ENCODE measurements at places on chromosomes 3 and 15.
A peak's percentile ranks its signal among the peaks of the same experiment; 100 is the strongest.

- no peak for DNase-seq
These were observed 31.6 kb upstream of the SEMA3F start for GRCh38 chr3:50123394-50124051.

DNA sequence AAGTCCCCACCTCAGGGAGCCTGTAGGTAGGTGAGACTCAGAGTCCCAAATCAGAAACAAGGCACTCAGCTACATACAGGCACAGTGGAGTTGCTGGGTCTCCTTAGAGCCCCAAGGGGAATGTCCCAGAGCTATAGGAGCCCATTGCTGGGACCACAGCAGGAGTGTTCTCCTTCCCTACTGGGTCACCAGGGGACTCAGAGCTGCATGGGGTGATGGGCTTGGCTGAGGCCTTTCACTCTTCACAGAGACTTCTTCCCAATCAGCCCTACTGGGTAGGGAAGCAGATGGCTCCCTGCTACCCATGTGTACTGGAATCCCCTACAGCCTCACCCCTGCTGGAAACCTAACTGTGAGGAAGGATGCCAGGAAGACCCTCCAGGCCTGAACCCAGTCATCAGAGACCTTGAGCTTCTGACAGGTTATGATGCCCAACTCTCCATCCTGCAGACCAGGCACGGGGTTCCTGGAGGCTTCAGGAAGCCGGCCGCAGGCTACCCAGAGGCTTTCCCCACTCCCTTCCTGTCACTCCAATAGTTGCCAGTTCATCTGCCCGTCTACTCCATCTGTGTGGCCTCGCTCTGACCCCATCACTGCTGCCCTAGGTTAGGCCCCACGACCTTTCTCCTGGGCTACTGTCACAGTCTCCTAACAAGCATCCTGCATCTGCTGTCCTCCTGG is 24.0 kb downstream of the RASGRF1 start:
- no peak for DNase-seq

- no peak for DNase-seq
These were observed 265.9 kb upstream of the TGFBR2 start for GRCh38 chr3:30340500-30340899.

DNA sequence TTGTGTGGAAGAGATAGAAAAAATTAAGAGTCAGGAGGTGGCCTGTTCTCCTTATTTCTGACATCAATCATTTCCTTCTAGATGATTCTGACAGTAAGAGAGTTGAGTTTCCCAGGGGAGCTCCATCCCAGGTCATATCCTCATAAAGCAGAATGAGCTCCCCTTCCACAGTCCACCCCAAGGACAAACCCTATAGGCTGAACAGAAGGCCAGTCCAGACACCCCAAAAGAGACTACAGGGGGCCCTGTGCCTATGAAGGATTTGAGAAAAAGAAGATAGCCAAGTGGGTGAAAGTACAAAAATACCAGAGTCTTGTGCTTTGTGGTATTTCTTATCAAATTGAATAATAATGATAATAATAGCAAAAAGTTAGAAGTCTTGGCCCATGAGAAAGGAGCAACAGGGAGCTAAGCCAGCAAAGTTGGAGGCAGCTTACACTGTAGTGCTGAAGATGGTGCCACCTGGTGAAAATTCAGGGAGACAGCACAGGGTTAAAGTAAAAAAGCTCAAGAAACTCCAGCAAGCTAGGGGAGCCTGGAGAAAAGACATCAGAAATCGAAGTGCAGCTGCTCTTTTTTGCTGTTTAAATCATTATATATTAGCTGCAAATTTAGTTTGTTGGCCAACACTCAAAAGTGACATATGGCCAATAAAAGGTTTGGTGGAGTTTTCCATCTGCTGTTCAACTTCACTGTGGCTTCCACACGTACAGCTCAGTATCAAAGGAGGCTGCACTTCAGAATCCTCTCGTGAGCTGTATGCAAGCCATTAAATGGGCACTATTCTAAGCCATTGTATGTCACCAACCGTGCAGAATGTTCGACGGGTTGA is 35.8 kb upstream of the SLC24A5 start:
- no peak for DNase-seq

DNA sequence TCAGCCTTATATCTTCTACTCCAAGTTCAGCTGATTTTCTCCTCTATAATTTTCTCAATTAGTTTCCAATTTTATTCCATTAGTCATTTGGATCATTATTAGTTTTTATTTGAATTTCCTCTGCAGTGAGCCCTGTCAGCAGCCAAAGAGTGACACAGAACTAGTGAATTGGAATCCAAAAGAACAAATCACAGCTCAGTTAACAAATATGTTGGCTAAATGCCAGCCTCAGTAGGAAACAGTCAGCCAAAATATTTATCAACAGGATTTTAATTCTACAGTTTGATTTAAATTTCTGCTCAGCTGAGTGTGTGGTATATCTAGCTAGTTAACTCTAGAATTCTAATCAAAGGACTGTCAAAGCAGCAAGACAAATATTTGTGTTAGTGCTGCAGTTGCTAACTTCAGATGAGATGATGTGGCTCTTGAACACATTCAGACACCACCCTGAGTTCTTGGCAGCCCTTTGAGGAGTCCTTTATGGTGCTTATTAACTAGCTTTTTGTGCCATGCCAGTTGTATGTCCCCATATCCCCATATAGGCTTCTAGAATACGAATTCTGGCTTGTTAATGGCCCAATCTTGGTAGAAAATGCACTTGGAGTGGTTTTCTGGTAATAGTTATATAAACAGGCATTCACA is 194.5 kb downstream of the CPNE4 start:
- no peak for DNase-seq

- DNase-seq, result no peak
These were observed 93.0 kb downstream of the AAGAB start for GRCh38 chr15:67161412-67161811.

GRCh38 chr3:169496402-169496801 is 167.1 kb downstream of the MECOM start:
- DNase-seq, result no peak

DNA sequence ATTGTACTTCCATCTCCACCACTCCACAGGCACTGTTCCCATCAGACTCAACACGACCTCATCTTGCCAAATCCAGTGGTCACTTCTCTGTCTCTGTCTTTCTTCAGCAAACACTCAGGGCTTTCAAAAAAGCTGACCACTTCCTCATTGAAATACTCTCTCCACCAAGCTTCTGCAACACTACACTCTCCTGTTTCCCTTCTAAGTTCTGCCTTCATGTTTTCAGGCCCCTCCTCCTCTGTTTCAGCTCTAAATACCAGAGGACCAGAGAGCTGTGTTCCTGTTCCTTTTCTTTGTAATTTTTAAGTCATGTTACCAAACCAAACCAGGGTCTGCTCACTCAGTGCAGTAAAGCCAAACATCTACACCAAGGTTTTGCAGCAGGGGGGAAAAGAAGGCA is 33.8 kb upstream of the ACP3 start:
- DNase-seq, result no peak

DNA sequence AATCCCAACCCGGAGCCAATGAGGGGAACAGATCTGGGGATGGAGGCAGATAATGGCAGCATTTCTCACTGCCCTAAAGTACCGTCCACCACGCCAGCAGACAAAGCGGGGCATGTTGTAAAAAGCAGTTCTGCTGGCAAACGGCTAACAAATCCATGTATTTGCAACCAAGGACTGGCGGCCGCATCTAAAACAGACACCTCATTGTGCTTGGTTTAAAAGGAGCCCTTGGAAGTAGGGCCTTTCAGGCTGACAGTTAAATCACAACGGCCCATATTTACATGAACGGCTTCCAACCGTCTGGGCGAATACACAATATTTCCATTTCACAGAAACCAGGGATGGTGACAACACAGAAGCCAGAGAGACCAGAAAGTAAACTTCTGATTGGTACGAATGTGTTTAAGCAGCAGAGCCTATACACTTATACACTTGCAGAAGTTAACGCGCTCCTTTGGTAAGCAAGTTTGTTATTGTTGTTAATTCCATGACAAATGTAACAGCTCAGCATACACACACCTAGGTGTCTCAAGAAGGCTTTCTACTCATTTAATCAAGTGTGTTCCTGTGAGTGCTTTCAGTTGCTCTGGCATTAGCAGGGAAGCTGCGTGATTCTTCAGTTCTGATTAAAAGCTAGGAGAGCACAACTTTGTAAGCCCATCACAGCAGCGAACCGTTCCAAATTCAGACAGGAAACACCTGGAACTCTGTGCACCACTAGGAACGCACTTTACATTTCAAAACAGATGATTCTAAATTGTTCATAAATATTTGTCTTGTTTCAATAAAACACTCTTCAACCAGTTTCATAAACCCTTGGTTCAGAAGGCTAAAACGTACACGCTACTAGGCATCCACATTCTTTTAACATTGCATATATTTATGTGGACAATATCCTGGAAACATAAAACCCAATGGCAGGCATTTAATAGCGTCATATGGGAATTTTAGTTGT is 112.9 kb downstream of the PDZRN3 start:
- DNase-seq, result no peak

DNA sequence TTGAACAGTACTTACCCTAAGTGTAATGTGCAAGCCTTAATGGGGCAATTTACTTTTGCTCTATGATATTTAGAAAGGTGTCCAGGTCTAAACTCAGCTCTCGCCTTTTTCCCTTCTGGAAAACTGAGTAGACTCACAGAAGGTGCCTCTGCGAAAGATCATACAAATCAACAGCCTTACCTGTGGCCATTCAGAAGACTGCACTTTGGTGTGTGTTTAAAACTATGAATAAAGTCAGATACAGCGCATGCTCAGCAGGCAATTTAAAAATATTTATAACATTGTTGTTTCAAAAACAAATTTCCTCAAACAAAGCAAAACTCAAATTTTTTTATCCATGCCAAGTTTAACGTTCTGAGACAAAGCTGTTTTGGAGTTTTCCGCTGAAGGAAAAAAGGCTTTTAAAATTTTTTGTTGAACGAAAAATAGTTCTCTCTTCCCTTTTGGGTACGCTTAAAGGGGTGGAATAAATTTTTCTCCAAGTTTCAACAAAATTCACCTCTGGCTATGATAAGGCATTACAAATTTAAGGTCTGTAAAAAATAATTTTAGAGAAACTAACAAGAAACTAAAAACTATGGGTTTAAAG is 156.3 kb downstream of the TIGIT start:
- DNase-seq, result no peak

GRCh38 chr3:42036483-42036823 is 54.7 kb upstream of the TRAK1 start:
- DNase-seq, result no peak

- DNase-seq, result no peak
These were observed 1.5 kb downstream of the PTPN9 start for GRCh38 chr15:75577401-75578172.

GRCh38 chr3:189157232-189158007 is 14.4 kb upstream of the TPRG1 start:
- no peak for DNase-seq

DNA sequence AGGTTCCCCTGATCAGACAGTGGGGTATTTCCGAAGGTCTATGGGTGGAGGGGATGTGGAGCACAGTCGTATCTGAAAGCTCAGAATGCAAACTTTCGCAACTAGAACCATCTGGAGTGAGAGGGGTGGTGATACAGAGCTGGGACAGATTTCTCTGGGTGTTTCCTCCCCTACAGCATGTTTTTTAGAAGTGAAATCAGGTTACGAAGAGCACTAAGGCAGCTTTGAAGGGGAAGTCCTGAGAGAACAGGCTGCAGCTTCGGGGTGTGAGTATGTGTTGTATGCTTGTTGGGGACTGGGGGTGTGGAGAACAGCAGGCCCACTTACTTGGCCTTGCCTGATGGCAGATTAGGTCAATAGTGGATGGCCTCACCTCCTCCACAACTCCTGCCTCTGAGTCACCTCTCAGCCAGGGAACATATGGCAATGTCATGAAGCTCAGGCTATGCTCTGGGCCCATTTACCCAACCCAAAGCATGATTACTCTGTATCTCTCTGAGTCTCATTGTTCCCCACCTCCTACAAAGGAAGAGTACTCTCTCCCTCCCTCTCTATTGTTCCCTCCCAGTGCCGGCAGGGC is 107.2 kb upstream of the RASGRP1 start:
- no peak for DNase-seq

- no peak for DNase-seq
These were observed 3.9 kb downstream of the B4GALT4 start for GRCh38 chr3:119236756-119237155.

- DNase-seq, result no peak
These were observed 325.3 kb downstream of the THSD4 start for GRCh38 chr15:71440489-71441110.

- no peak for DNase-seq
These were observed 27.5 kb downstream of the ESYT3 start for GRCh38 chr3:138461896-138462295.

- DNase-seq, result no peak
These were observed 121.3 kb downstream of the STAC start for GRCh38 chr3:36501616-36502015.

GRCh38 chr3:79477242-79477641 is 290.6 kb downstream of the ROBO1 start:
- DNase-seq, result no peak

DNA sequence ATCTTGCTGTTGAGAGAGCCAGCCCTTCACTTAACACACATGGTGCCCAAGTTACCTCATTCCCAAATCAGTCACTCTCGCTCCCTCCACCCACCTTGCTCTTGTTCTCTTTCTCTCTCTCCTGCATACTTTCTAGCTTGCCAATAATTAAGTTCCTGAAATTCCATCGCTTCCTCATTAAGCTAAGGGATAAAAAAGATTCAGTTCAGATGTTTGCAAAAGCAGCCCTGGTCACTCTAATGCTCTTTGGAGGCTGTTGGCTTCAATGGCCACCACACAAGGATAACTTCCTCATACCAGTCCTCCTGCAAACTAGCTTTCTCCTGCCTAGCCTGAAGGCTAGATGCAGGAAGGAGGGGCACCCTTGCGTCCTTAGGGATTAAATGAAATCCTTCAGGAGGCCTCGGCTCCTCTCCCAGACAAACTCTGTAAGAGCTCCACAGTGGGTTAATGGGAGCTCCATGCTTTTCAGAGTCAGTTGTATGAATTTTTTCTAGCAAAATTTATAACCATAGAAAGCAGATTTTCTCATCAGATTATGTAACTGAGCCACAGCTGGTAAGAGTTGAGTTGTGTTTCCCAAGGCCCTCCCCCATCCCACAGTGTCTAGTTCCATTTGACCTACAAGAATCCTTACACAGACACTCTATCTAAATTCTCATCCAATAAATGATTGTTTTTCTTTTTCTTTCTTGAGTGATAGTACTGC is 176.6 kb upstream of the TRIM42 start:
- no peak for DNase-seq

DNA sequence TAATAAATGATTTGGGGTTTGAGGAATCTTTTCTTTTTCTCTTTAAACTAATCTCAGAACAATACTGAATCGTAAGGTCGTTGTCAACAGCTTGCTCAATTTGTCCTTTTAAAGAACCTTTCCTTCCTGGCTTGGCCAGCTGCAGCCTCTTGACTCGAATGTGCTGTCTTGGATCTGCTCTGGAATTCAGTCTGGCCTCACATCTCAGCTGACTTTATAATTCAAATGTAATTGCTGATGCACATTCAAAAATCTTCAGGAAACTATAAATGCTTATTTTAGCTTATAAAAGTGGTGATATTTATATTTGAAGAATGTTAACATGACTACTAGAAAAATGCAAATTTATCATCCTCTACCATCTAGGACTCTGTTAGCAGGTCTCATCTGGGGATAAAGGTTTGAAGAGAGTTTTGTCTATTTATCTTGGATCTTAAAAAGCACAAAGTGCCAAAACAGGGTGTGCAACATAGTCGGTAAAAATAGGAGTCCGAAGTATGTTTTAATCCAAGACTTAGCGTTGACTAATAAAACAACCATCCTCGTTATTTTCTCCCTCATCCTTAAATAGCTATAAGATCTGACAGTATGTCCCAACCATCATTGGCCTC is 1035.2 kb downstream of the MCTP2 start:
- no peak for DNase-seq

GRCh38 chr3:45915518-45916231 is 27.6 kb upstream of the CXCR6 start:
- DNase-seq, result peak; percentile 58

GRCh38 chr3:28081533-28081947 is 159.9 kb upstream of the CMC1 start:
- DNase-seq, result no peak

All from stimulated activated CD8-positive, alpha-beta memory T cell treated with anti-CD3 and anti-CD28 coated beads, Interleukin-2, amount 100 ng/mL, for 1 hour (primary cell).